ENCODE measurements at places on chromosomes 7 and 10.

- no peak for DNase-seq
These were observed at the start of gene LHFPL3 for GRCh38 chr7:104328296-104328969. Gene LHFPL3 (plus strand): TSS chr7:104328603.

DNA sequence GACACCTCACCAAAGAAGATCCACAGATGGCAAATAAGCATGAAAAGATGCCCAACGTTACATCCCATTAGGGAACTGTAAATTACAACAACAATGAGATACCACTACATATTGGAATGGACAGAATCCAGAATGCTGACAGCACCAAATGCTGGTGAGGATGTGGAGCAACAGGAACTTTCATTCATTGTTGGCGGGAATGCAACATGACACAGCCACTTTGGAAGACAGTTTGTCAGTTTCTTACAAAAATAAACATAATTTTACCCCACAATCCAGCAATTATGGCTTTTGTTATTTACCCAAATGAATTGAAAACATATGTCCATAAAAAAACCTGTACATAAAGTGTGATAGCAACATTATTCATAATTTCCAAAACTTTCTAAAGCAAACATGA lies 176.8 kb downstream of the C7orf25 start:
- no peak for DNase-seq

DNA sequence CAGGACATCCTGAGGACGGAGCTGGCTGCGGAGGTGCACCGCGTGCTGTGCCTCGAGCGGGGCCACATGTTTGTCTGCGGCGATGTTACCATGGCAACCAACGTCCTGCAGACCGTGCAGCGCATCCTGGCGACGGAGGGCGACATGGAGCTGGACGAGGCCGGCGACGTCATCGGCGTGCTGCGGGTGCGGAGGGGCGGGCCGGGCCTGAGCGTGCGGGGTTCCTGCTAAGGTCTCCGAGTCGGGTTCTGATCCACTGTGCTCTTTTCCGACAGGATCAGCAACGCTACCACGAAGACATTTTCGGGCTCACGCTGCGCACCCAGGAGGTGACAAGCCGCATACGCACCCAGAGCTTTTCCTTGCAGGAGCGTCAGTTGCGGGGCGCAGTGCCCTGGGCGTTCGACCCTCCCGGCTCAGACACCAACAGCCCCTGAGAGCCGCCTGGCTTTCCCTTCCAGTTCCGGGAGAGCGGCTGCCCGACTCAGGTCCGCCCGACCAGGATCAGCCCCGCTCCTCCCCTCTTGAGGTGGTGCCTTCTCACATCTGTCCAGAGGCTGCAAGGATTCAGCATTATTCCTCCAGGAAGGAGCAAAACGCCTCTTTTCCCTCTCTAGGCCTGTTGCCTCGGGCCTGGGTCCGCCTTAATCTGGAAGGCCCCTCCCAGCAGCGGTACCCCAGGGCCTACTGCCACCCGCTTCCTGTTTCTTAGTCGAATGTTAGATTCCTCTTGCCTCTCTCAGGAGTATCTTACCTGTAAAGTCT lies 10.4 kb downstream of the ATG9B start:
- peak; percentile 84 for DNase-seq

DNA sequence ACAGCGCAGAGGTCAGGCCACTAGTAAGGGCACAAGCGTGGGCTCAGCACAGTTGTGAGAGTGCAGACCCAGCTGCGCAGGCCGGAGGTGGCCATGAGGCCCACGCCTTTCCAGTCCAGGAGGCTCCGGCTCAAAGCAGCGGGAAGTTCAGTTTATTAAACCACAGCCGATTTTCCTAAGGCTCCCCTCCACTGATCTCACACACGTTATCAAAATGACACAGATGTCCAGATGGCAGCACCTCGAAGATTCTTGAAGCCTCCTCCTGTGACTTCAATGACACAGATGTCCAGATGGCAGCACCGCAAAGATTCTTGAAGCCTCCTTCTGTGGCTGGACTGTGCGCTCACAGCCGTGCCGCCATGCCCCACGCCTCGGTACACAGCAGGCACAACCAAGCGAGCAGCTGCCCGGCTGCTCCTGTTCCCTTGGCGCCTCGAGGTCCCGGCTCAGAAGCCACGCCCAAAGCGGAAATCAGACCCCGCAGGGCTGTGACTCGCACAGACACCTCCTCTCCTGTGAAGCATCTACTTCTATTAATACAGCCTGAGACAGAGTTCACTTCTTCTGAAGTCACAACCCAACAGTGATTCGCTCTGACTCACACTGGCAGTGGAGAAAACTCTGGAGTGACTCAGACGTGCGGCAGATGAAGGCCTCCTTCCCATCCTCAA lies 122.7 kb downstream of the MAD1L1 start:
- peak; percentile 76 for DNase-seq

DNA sequence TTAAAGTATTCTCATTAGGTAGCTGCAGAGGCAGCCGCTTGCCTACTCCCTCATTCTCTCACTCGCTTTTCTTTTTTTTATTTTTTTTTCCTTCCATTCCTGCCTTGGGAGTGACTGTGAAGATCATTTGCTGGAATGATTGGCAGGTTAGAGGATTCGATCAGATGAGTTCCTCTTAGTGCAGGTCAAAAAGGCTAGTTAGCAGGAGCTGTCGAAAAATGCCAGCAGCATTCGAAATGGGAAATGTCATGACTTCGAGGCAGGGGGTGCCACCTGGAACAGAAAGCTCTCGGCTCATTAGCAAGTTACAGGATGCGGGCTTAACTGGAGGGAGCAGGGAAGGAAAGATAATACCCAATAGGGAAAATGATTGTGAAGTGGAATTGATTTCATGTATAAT lies 137.5 kb upstream of the FZD1 start:
- DNase-seq: no peak

Measured in activated T-cell treated with anti-CD3 and anti-CD28 coated beads for 48 hours (primary cell).